Esophagus squamous epithelium (tissue), 5 donors: ENCODE measurements at places on chromosomes 2 and 18.

GRCh38 chr2:7694076-7694985 is 777.1 kb downstream of the RNF144A start:
- no peak for DNase-seq

DNA sequence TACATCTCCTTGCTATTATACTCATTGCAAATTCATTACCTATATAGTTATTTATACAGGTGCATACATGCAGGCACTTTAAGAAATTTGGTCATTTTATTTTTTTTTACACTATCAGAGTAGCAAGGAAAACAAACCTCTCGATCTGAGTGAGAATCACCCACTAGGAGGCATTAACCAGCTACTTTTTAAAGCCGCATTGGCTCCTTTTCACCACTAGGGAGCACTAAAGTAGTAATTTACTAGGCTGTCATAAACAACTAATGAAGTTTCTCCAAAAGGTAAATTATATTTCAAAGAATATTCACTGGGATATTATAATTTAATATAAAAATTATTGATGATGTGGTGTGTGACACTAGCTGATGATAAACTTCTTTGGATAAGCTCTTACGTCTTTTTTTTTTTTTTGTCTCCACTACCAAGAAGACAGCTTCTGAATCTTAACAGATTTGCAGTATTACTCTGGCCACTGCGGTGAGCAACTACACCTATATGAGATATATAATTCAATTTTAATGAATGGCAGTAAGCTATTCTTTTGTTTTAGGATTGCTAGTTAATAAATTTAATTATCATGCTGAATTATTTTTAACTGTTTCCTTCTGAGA is 101.9 kb downstream of the NOL4 start:
- no peak for DNase-seq

- no peak for DNase-seq
Observed at GRCh38 chr18:35495536-35496314, 2.0 kb downstream of the INO80C start.

DNA sequence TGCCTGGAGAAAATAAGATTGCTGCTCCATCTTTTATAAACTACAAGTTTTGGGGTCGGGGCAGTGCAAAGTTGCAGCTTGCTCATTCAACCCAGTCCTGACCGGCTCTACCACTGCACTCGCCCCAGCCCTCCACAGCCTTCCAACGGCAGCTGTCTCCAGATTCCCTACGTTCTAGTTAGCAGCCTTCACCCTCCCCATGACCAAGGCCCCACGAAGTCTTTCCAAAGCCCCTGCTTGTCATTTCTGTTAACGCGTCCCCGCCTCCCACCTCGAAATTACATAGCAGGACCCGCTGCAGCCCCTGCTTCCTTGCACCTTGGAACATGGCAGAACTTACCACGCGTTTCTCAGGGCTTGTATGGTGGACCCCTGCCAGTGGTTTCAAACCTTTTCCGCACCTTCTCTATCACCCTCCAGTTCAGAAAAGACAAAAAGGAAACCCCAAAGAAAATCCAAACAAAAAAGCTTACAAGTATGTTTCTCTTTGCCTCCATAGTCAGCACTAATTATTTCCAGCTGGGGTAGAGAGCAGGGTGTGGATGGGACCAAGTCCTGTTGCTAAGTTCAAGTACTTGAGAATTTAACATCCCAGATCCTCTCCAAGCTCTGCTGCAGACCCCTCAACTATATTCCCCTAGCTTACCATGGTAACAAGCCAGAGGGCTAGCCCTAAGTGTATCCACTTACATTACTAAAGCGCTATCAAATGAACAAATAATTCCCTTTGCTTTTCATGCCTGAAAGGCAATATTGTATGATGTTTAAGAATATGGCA is 161.5 kb downstream of the TGIF1 start:
- DNase-seq, result no peak

DNA sequence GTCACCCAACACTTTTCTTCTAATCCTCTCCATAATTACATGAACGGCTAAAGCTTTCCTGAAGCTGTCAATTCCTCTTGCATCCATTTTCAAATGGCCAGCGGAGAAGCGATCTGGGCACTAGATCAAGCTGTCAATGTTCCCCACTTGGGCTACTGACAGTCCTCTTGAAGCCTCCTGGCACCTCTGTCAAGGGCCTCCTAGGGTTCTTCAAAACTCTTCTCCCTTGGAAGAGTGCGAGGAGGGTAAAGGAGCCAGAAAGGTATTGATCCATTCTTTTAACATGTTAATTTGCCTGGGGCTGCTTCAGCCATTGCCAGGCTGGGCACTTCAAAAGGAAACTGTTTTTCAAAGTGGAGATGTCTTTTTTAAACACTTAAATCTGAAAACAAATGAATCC is 19.8 kb downstream of the EPHA4 start:
- no peak for DNase-seq

- no peak for DNase-seq
Observed at GRCh38 chr2:108905906-108906305, 83.1 kb downstream of the EDAR start.

GRCh38 chr18:7459851-7460770 is 107.0 kb upstream of the PTPRM start:
- DNase-seq, result no peak

DNA sequence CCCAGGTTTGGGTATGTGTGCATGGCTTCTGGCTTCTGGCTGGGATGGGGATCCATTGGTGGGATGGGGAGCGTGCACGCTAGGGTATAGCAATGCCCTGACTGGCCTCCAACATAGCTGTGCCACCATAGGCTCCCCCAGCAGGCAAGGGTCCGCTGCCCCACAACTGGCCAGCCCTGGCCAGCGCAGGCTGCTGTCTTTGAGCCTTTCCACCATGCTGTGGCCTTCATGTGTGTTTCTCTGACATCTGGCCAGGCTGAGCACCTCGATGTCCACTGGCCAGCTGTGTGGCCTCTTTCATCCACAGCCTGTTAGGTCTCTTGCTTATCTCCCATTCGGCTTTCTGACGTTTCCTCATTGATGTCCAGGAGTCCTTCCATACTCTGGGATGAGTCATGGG is 231.3 kb downstream of the NDUFA10 start:
- no peak for DNase-seq

GRCh38 chr2:168179592-168179991 is 67.8 kb downstream of the STK39 start:
- DNase-seq, result no peak

GRCh38 chr2:105537466-105537865 is 138.6 kb upstream of the FHL2 start:
- no peak for DNase-seq

GRCh38 chr2:108193251-108193650 is 46.5 kb upstream of the SULT1C3 start:
- no peak for DNase-seq

GRCh38 chr2:102301867-102302362 is 9.4 kb upstream of the IL1RL1 start:
- no peak for DNase-seq

GRCh38 chr2:231803501-231804138 is 17.4 kb downstream of the COPS7B start:
- no peak for DNase-seq

- no peak for DNase-seq
Observed at GRCh38 chr2:164114937-164115336, 379.1 kb upstream of the FIGN start.

DNA sequence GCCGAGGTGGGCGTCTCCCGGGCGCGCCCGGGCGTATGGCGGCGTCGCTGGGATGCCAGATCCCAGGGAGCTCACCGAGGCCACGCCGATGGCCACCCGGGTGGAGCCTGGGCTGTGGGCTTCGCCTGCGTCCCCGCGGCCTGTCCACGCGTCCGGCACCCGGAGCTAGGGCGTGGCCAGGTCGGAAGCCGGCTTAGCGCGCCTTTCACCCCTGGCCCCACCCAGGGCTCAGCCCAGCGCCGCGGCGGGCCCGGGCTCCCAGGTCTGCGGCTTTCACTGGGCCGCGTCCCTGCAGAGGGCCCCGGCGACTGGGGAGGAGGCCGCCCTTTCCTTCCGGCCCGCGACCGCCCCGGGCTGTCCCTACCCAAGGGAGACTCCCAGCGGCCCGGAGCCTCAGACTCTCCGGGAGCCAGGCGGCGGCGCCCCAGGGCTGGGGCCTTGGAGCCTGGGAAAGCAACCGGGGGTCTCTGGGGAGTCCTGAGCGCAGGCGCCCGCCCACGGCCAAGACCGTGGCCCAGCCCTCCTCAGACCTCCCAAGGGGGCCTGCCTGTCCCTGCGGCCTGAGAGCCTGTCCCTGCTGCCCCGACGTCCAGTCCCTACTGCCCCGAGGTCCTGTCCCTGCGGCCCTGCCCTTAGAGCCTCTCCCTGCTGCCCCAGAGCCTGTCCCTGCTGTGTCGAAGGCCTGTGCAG is 36.3 kb upstream of the ITM2C start:
- DNase-seq, result no peak

DNA sequence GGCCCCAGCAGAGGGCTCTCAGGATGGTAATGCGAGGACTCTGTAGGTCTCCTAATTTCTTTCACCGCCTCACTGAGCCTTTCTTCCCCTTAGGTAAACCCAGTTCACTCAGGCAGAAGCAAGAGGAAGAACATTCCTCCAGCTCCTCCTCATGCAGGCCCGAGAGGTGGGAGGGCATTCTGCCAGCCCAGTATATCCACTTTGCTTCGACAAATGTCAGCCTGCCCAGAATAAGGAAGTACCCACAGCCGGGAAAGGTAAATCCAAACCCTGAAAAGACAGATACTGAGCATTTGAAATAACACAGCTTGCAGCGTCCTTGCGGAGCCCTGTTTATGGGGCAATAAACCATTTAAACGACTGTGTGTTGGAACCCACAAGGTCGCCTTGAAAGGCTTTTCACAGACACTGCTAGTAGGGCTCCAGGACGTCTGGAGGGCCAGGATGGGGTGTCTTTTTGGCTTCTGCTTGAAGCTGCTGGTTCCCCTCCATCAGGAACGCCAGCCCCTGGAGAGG is 63.0 kb upstream of the STPG4 start:
- DNase-seq, result no peak

GRCh38 chr2:24262421-24262970 is 87.6 kb downstream of the FAM228A start:
- DNase-seq, result no peak

DNA sequence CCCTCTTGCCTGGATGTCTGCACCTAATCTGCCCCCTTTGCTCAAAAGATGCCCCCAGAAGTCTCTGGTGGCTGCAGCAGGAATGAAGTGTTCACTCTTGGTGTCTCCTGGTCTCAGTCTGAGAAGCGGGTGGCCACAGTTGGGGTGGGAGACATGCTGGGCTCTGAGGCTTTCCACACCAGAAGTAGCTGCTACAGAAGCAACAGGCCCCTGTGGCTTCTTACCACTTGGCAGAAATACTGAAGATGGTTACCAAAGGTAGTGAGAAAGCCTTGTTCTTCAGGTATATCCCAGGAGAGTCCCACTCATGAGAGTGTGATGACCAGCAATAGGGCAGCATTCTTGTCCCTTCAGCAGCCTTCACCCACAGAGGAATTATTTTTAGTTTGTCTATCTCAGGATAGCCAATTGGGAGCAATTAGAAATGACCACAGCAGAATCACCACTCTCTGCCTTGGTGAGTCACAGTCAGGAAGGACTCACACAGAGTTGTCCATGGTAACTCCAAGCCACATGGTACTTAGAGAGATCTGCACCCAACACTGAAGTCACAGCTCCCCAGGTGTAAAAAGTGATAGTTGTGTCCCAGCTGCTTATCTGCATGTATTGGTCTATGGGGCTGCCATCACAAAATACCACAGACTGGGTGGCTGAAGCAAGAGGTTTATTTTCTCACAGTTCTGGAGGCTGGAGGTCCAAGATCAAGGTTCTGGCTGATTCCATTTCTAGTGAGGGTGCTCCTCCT is 169.8 kb upstream of the ID2 start:
- no peak for DNase-seq

GRCh38 chr2:21404827-21405625 is 281.3 kb downstream of the TDRD15 start:
- no peak for DNase-seq

- no peak for DNase-seq
Observed at GRCh38 chr2:74429487-74430451, 8.2 kb downstream of the WDR54 start.

DNA sequence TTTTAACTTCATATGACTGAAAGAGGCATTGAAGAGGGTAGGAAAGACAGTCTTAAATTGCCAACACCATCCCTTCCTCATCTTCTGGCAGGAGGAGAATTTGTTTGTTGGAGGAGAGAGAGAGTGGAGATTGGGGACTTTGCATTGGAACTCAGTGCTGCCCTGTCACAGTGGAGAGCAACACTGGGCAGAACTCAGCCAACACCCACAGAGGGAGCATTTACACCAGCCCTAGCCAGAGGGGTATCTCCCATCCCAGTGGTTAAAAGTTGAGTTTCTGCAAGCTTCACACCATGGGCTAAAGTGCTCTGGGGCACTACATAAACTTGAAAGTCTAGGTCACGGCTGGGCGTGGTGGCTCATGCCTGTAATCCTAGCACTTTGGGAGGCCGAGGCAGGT is 174.1 kb downstream of the ANKRD30B start:
- DNase-seq, result no peak

GRCh38 chr2:35462226-35462998 is 893.2 kb upstream of the CRIM1 start:
- DNase-seq, result no peak

GRCh38 chr2:2102866-2103653 is 228.0 kb downstream of the MYT1L start:
- no peak for DNase-seq

- no peak for DNase-seq
Observed at GRCh38 chr2:217438821-217439220, 564.0 kb downstream of the TNS1 start.

DNA sequence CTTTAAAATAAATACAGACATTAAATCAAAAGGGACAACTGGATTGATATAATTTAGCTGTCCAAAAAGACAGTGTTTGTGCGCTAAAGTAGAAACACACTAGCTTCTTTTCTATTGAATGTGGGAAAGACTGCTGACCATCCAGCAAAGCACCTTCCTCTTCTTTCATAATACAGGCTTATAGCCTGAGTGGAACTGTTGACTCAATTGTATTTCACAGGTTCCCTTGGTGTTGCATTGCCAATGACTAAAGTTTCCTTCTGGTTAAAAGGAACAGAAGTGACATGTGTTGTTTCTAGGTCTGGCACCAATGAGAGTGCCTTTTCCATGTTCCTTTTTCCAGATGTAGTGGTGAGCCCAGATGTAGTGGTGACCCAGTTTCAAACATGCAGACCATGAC is 412.3 kb downstream of the RNF144A start:
- DNase-seq, result no peak

- DNase-seq, result no peak
Observed at GRCh38 chr2:47187069-47187468, 32.0 kb upstream of the STPG4 start.

DNA sequence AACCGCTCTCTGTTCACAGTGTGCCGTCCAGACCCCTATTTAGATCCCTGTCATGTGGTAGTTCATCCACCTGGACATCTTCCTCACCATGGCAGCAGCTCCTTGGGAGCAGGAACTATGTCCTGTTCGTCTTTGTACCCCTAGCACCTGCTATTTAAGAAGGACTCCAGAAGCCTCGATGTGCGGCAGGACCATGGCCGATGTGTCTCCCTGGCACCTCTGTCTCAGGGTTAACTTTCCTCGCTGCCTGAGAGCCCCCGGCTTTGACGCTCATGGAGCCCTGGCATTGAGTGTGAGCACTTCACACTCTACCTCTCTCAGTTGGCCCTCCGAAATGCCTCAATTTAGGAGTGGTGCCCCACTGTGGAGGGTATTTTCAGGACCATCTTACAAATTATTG is 152.0 kb downstream of the FAM210A start:
- no peak for DNase-seq
